Stimulated activated naive B cell treated with anti-CD40 and anti-IgM and Interleukin-4, amounts not matched to agents 10 μg/mL and 1 μg/mL and 100 μg/mL, for 72 hours (primary cell): ENCODE measurements at places on chromosomes 5 and 9.

DNA sequence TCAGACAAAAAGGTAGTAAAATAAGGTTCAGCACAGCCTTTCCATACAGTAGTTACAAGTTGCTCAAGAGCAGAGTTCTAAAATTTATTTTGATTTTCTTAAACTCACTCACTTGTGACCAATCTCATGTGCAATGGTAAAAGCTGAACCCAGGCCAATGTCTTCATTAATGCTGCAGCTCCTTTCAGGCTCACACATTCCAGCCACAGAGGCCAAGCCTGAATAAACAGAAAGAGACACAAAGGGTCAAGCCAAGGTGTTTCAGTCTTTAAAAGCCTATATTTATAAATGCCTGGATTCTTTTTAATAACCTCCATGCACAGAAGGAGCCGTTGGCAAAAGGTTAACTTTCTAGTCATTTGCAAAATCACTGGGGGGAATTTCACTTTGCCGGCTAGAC, 152.5 kb downstream of the ADAMTS6 start:
- no peak overlapping the region for H3K4me3 ChIP-seq
- H3K4me1 ChIP-seq, result no peaks in the 10 kb centered on the region

- H3K27me3 ChIP-seq, result no peaks in the 10 kb centered on the region
- H3K36me3 ChIP-seq, result peaks cover 7% of the 10 kb centered on the region
- no peak overlapping the region for H3K27ac ChIP-seq
- DNase-seq, result no peak
Observed at GRCh38 chr9:122107291-122107805, 14.2 kb upstream of the TTLL11 start.

DNA sequence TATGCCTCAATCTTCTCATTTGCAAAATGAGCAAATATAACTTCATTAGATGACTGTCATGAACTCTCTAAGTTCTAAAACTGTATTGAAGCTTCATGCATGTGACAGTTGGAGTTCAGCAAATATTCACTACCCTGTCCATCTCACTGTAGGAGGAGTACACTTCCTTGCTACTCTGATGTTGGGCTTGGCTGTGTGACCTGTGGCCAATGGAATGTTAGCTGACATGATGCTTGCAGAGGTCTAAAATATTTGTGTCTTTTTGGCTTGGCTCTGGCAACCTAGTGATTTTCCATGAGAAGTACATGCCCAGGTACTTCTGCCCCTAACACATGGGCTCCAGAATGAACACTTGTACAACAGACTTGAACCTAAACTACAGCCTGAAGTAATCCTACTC, 203.1 kb upstream of the ANKH start:
- H3K27me3 ChIP-seq, result peaks cover 4% of the 10 kb centered on the region
- no peaks in the 10 kb centered on the region for H3K4me1 ChIP-seq
- H3K4me3 ChIP-seq, result no peak overlapping the region
- no peak for DNase-seq
- H3K27ac ChIP-seq, result no peak overlapping the region

- no peaks in the 10 kb centered on the region for H3K4me1 ChIP-seq
- H3K36me3 ChIP-seq, result no peaks in the 10 kb centered on the region
- no peak for DNase-seq
- no peak overlapping the region for H3K4me3 ChIP-seq
Observed at GRCh38 chr5:120640778-120641177, 176.7 kb downstream of the PRR16 start.

GRCh38 chr9:136687721-136688223, 515 bp upstream of the AGPAT2 start:
- no peak for DNase-seq
- H3K27me3 ChIP-seq, result no peaks in the 10 kb centered on the region
- H3K4me3 ChIP-seq, result peak overlapping the region; percentile 36
- no peak overlapping the region for H3K27ac ChIP-seq
- H3K36me3 ChIP-seq, result no peaks in the 10 kb centered on the region

DNA sequence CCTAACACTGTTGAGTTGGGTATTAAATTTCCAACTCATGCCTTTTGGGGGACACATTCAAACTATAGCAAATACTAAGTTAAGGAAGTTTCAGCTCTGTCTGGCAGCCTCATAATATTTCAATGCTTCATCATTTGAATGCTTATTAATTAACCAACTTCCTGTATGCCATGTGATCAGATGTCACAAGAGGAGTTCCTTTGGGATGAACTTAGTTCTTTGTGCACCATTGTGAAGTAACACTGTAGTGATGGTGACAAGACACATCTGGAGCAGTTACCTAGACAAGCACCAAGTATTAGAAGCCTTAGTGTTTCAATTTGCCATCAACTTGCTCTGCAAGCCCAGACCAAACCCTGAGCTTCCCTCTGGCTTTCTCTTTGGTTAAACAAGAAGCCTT, 90.7 kb upstream of the IL12B start:
- no peaks in the 10 kb centered on the region for H3K27me3 ChIP-seq
- DNase-seq, result no peak
- peaks cover 9% of the 10 kb centered on the region for H3K4me1 ChIP-seq
- no peaks in the 10 kb centered on the region for H3K36me3 ChIP-seq
- no peak overlapping the region for H3K27ac ChIP-seq
- H3K4me3 ChIP-seq, result no peak overlapping the region

DNA sequence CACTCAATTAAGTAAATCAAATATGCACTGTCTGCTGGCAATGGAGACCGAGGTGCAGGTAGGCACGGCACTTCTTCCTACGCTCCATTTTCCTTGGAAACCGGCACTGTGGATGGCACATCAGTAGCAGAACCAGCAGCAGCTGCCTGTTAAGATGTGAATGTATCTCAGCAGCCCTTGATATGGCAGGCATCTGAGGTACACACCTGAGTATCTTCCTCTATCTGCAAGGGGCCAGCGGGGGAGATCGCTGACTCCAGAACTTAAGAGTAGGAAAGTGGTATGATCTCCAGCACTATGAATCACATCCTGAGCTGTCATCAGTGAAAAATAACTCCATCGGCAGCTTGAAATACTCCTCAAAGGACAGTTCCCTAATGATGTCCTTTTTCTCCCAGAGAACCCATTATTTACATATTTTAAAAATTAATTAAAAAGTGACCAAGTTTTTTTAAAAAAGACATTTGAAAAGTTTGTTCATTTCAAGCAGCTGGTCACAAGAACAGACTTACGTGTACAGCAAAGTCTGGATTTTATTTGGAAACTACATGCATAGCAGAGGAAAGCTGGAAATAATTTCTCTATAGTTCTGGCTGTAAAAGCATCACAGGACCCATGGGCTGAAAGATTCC, 97.1 kb downstream of the ADAMTS12 start:
- no peaks in the 10 kb centered on the region for H3K4me1 ChIP-seq
- no peak overlapping the region for H3K27ac ChIP-seq
- no peak for DNase-seq

- H3K27me3 ChIP-seq, result no peaks in the 10 kb centered on the region
- DNase-seq, result no peak
- H3K27ac ChIP-seq, result no peak overlapping the region
- no peaks in the 10 kb centered on the region for H3K4me1 ChIP-seq
- H3K36me3 ChIP-seq, result no peaks in the 10 kb centered on the region
- no peak overlapping the region for H3K4me3 ChIP-seq
Observed at GRCh38 chr5:9430306-9430705, 115.6 kb downstream of the SEMA5A start.

DNA sequence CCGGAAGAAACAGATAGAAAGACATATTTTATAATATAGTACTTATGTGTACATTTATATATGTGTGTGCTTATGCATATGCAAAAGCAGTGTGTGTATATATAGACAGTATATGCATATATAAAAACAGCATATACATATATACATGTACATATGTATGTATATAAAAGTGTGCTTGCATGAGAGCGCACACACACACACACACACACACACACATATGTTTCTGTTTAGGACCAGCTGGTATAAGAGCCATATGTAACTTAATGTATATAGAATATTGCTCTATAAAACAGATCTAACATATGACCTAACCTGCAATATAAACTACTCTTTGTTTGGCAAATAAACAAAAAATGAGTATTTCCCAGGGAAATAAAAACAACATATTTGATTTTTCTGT, 65.1 kb upstream of the CDH9 start:
- H3K4me3 ChIP-seq, result no peak overlapping the region
- no peaks in the 10 kb centered on the region for H3K36me3 ChIP-seq
- DNase-seq, result no peak
- H3K27me3 ChIP-seq, result no peaks in the 10 kb centered on the region
